ENCODE measurements at places on chromosomes 4 and X.
A peak's percentile ranks its signal among the peaks of the same experiment; 100 is the strongest.

GRCh38 chr4:52423967-52424366, 235.1 kb downstream of the USP46 start:
- DNase-seq = no peak

DNA sequence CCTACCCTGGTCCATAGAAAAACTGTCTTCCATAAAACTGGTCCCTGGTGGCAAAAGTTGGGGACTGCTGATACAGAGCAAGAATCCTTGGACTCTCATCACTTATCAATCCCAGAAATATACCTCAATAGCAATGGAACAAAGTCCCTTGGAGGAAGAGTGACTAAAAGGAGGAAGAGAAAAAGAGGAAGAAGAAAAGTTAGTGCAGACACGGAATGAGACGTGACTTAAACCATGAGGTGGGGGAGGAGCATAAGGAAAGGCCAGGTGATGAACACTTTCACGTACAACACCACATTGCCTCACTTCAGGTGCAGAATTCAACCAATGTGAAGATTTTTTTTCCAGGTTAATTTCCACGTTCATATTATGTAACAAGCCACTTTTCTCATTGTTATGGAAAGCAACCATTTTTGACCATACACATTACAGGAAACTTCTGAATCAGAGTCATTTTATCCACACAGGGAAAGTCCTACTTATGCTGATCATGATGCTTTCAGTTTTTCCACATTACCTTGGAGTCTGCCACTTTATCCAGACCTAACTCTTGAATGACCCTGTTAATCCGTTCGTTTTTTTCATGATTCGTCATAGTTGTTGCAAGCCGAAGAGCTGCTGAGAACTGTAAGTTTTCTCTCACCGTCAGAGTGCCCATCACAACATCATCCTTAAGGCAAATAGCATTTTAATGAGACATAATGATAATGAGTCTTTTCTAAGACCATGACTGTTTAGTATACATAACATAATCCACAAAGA, 27.7 kb downstream of the ABCG2 start:
- DNase-seq = no peak

DNA sequence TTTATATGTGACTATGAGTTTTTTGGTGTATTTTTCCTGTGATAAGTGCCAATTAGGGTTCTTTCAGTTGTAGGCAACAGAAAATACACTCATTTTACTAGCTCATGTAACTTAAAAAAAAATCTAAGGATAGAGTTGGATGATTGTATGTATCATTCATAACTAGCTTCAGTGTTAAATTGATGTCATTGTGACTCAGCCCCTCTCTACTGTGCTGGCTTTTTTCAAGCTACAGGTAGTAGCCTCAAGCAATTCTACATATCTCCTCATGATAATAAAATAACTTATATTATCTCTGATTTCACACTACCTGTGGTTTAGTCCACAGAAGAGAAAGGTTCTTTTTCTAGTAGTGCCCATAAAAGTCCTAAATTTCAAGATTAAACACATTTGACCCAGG, 11.9 kb downstream of the WDR17 start:
- no peak for DNase-seq

DNA sequence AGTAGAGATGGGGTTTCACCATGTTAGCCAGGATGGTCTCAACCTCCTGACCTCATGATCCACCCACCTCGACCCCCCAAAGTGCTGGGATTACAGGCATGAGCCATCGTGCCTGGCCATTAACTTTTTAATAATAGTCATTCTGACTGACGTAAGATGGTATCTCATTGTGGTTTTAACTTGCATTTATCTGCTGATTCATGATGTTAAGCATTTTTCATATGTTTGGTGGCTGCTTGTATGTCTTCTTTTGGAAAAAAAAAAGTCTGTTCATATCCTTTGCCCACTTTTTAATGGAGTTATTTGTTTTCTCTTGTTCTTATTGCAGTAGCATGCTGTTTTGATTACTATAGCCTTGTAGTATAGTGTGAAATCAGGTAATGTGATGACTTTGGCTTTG, 45.8 kb downstream of the ANXA10 start:
- no peak for DNase-seq

DNA sequence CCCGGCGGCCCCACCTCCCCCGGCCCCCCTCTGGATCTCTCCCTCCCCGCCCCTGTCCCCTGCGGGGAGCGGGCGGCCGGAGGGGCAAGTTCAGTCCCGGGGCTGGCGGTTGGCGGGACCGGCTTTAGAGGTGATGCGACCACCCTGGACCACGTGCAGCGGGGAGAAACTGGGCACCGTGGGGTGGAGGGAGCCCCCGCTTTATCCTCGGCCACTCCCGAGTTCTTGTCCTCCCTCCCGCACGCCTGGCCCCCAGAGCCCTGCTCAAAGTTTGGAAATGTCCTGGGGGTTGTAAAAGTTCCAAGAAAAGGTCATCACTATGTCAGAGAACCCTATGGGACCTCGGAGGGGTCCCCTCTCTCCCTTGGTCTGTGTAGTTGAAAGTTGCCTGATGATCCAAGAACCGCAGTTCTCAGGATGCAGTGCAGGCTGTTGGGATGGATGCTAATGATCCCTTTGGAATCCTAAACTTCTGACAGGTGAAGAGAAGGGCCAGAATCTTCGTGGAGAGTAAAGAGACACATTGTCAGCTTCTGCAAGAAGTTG, 411 bp upstream of the VEGFC start:
- DNase-seq = no peak

DNA sequence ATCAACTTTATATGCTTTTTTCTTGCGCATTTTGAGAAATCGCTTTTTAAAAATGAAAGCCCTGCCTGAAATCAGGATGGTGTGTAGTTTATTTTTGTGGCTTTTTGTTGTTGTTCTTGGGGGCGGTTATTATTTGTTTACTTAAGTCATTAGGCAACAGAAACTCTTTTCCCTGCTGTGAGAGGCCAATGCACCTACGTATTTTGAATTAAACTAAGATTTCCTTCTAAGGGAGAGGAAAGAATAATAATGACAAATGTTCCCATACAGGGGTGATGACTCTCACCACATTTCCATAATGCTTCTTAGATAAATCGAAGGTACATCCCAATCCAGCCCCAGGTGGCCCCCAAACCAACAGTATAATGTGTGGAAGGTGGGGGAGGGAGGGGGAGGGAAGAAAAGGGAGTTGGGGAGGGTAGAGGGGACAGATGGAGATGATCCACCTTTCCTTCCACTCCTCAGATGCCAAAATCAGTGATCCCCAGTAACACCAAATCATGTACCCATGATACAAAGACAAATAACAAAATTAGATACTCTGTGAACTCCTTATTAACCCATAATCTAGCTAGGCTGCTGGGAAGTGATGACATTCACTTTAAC, 39.6 kb downstream of the ZNF827 start:
- no peak for DNase-seq

DNA sequence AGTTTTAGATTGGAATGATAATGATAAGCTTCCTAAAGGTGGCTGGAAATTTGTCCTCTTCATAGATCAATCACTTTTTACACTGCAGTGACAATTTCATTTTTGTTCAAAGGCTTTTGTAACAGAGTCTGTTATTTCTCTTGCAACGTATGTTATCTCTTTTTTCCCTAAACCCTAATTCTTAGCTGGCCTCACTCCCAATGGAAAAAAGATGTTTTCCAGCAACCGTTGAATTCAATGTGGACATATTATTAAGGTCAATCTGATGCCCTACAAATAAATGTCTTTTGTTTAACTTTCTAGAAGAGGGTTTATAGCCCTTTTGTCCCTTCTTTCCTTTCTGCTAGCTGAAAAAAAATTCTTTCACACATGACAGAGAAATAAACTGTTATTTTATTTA, 192.7 kb upstream of the NWD2 start:
- no peak for DNase-seq

- DNase-seq = no peak
Measured at GRCh38 chr4:145944886-145945285, 6.3 kb upstream of the ZNF827 start.

GRCh38 chrX:136209016-136209738, 42.0 kb downstream of the MAP7D3 start:
- DNase-seq = peak; percentile 21

DNA sequence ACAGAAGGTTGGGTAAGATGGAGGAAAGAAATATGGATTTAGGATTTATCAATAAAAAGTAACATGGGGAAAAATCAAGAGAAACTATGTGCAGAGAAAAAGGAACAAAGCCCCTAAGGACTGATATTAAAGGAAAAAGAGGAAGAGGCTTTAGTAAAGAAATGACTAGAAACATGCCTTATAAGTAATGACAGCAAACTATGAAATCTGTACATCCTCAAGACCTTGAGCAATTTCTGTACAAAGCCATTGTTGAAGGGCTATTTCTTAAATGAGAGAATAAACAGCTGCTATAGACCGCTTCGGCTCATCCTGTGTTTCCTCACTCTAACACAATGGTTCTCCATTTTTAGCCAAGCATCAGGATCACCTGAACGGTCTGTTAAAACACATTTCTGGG, 180.3 kb upstream of the ATOH1 start:
- no peak for DNase-seq

DNA sequence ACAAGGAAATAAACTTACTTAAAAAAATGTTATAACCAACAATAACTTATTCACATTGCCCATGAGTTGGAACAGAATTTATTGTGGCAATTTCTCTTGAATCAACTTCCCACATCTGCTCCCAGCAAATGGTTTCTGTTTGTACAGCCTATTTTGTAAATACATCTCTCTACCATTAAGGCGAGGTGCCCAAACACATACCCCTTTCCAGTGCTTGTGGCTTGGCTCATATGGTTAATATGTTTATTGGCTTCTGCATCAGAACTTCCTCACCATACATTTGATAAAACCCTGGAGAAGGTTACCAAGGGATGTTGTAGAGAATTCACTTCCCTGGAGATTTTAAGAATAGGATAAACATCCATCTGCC, 207.1 kb downstream of the SOWAHB start:
- DNase-seq = no peak

- DNase-seq = no peak
Measured at GRCh38 chr4:68316193-68316969, 33.5 kb downstream of the YTHDC1 start.

- DNase-seq = no peak
Measured at GRCh38 chr4:74309223-74309622, 953 bp downstream of the EPGN start.

GRCh38 chr4:183571350-183571941, 66.6 kb downstream of the ING2 start:
- no peak for DNase-seq

DNA sequence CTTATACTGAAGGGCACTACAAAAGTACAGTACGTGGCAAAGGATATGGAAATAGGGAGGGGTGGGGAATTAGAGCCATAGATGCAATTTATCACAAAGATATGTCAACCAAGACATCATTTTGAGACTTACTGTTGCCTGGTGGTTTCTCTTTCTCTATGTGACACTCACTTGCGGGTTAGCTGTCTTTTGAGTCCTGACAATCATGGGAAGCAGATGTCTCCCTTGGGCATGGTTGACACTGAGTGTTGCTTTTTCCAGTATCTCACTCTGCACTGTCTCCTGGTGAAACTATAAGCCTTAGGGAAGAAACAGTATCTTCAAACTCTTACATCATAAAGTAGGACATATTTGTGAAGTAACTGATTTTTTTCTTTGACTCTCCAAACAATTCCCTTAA, 383.5 kb upstream of the LCORL start:
- DNase-seq = no peak

DNA sequence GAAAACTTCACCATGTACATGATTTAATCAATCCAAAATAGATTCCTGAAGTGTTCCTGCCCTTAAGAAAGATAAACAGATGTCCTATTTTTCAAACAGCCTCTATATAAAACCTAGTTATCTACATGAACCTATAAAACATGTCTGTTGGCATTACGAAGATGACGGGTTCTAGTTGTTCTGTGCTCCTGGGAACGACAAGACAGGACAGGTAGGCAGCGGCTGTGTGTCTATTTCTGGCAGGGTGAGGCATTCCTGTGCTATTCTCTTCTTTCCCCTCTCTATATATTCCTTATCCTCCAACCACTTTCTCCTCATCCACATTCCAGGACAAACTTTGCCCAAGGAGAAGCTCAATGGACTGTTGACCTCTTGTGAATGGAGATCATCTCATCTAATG, 6.1 kb downstream of the FAT1 start:
- DNase-seq = no peak
